ENCODE measurements at places on chromosomes 16 and 17.
A peak's percentile ranks its signal among the peaks of the same experiment; 100 is the strongest.

DNA sequence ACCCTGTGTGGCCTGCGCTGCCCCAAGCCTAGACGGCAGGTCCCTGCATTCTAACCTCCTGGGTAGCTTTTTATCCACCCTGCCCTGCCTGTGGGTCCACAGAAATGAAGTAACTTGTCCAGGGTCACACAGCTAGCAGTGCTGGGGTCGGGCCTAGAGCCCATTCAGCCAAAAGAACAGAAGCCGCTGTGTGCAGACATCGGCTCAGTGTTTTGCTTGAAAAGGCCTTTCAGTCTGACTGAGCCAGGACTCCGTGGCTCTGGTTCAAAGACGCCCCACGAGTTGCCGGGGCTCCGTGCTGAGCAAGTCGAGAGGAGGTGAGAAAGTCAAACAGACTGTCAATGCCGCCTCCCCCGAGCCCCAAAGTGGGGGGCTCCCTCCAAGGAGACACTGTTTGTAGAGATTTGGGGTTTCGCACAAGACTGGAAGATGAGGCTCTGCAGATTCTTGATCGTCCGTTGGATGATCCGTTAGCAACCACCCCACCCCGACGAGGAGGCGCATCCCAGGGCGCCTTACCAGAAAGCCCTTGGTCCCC, 226.2 kb downstream of the NTN1 start:
- no peak for DNase-seq

GRCh38 chr17:68863091-68863652, 92.0 kb downstream of the ABCA8 start:
- DNase-seq, result no peak

GRCh38 chr17:32256012-32256700, 9.5 kb upstream of the RHBDL3 start:
- no peak for DNase-seq

GRCh38 chr17:30372755-30373154, 6.0 kb upstream of the CPD start:
- peak; percentile 21 for DNase-seq

GRCh38 chr16:83113317-83113716, 486.5 kb downstream of the CDH13 start:
- no peak for DNase-seq

DNA sequence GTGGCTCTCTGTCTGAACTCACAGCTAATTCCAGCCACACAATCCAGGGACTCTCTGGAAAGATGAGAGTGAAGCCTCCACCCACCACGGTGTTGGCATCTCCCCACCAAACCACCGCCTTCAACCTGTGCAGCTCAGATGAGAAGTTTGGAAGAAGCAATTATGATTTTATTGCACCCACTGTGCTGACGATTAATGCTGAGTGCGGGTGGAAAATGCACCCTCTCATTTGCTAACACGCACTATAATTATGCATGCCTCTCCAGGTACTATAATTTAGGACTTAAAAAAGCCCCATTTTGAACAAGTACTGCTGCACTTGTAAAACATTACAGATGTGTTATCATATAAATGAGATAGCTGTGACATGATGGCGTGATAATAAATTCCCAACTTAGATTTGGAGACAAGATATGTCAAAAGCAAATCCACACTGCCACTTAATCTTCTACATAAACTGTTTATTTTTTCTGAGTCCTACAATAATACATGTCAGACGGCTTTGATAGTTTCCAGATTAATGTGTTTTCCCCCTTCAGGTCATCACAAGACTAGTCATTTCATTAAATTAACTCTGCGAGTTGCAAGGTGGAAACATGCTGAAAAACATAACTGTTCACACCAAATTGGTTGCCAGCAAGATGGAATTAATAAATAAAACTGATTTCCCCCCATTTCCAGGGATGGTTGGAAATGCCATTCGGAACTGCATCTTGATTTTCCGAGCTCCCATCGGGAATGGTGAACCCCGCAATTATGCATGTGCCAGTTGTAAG, 466.5 kb upstream of the MAF start:
- DNase-seq, result no peak

GRCh38 chr16:81008505-81008789, 1.4 kb downstream of the CENPN start:
- DNase-seq, result no peak

GRCh38 chr16:68236137-68236825, 354 bp upstream of the ESRP2 start:
- no peak for DNase-seq

DNA sequence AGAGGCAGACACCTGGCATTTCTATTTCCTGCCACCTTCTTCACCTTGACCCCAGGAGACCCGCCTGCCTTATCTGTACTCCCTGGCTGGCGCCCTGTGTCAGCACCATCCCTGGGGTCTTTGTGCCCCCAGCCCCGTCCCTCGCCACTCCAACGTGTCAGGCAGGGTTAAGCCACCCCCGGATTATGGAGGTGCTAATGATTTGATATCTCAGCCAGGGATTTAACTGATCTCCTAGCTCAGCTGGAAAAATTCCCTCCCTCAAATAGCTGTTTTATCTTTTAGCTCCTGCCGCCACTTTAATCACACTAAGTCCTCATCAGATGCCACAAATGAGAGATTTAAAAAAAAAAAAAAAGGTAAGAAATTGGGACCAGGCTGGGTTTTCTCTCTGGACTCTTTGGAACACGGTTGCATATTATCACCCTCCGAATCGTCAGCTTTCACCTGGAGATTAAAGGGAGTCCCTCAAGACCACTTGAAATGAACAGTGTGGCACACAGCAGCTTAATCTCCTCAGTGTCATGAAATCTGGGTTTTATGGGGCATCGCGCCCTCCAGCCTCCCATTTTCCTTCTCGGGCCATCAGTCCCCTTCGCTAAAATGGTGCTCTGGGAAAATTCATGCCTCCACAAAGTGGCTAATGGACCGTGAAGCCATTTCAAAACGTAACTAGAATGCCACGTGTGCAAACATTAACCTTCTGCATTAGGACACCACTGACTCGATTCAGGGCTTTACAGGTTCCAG, 26.2 kb upstream of the WFDC1 start:
- no peak for DNase-seq

DNA sequence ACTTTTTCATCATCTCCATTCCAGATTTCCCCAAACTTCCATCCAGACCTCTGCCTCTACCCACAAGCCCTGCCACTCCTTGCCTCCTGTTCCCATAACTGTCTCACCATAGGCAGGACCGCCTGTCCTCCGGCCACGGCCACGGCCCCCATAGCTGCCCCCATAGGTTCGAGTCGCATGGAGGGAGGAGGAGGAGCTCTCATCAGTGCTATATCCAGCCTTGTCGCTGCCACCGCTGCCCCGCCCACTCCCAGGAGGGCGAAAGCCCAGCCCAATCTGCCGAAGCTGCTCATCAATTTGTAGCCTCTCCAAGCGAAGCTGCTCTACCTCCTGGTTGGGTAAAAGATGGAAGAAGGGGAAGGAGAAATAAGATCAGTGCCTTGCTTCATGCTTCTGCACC, 3.4 kb upstream of the SOX15 start:
- no peak for DNase-seq

GRCh38 chr17:7136266-7136877, 21.8 kb upstream of the ASGR2 start:
- DNase-seq, result peak; percentile 56

DNA sequence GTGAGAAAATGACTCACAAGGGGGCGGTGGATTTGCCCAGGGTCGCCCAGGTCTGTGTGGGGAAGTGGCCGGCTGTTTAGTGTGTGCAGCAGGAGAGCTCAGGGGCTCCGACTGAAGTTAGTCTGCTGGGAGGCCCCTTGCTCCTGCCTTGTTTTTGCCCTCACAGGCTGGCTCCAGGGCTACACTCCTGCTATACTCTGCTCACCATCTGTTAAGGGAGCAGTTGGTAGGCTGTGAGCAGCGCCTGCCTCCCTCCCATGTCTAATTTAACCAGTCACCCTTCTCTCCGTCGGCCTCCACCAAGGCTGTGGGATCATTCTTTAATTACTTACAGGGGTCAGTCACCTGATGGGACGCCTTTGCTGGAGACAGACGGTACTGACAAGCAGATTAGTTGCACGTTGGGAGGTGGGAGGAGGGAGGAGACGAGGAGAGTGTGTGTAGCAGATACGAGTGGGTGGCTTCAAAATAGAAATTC, 35.5 kb downstream of the KSR1 start:
- DNase-seq, result no peak

- no peak for DNase-seq
Measured at GRCh38 chr16:26606381-26607150, 460.2 kb upstream of the C16orf82 start.

- no peak for DNase-seq
Measured at GRCh38 chr16:1459967-1460366, 14.9 kb downstream of the CLCN7 start.

- DNase-seq, result no peak
Measured at GRCh38 chr17:3891626-3892094, 1.2 kb downstream of the CAMKK1 start.

GRCh38 chr16:23847948-23848347, 12.2 kb downstream of the PRKCB start:
- DNase-seq, result no peak

DNA sequence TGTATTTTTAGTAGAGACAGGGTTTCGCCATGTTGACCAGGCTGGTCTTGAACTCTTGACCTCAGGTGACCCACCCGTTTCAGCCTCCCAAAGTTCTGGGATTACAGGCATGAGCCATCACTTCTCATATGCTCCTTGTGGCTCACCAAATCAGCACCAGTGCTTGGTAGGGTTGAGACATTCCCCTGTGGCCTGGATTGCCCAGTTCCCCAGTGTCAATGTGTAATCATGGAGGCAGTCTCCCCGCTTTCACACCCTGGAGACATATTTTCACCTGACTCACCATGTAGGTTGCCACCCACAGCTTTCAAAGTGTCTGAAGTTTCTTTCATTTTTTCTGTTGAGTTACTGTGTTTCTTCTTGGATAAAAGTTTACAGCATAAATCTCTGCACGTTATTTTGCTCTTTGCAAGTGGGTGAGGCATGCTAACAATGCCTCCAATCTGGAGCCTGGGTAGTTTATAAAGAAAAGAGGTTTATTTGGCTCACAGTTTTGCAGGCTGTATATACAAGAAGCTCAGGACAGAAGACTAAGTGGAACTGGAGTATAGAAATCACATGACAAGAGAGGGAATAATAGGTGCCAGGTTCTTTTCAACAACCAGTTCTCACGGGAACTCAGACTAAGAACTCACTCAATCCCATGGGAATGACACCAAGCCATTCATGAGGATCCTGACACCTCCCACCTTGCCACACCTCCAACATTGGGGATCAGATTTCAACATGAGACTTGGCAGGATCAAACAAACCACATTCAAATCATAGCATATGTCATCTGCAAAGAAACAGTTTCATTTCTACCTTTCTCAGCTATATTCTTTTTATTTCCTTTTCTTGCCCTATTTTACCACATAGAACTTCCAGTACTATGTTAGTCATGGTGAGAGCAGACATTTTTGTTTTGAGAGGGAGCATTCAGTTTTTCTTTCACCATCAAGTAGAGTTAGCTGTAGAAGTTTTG, 113.2 kb downstream of the PHKB start:
- peak; percentile 68 for DNase-seq

GRCh38 chr16:11502239-11502638, 84.5 kb downstream of the LITAF start:
- DNase-seq, result no peak

GRCh38 chr17:37081287-37081686, 132.5 kb downstream of the AATF start:
- no peak for DNase-seq

GRCh38 chr17:69485901-69486643, 71.6 kb downstream of the MAP2K6 start:
- peak; percentile 48 for DNase-seq

- DNase-seq, result no peak
Measured at GRCh38 chr17:2580661-2581060, 12.8 kb upstream of the PAFAH1B1 start.

- DNase-seq, result peak; percentile 8
Measured at GRCh38 chr16:66512272-66513110, 37.4 kb downstream of the TK2 start.

GRCh38 chr17:49717371-49717861, 9.7 kb upstream of the SLC35B1 start:
- no peak for DNase-seq

DNA sequence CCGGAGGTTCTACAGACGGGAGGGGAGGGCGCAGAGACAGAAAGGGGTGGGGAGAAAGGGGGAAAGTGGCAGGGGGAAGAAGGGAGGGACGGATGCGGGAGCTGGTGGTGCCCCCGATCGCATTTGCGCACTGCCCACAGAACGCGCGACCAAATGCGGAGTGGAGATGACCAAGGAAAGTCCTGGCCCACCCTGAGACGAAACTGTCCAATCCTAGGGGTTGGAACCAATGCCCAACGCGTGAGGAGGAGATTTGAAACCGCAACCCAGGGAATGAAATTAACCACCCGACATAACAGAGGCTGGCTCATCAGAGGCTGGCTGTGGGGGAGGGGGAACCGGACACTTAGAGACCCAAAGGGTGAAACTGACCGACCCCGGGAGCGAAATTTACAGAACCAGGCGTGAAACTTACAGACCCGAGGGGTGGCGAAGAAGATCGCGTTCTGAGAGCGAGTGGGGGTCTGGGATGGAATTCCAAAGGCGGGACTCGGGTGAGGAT, 1.4 kb downstream of the HES7 start:
- peak; percentile 35 for DNase-seq

GRCh38 chr17:72064606-72065193, 56.1 kb upstream of the SOX9 start:
- DNase-seq, result no peak

DNA sequence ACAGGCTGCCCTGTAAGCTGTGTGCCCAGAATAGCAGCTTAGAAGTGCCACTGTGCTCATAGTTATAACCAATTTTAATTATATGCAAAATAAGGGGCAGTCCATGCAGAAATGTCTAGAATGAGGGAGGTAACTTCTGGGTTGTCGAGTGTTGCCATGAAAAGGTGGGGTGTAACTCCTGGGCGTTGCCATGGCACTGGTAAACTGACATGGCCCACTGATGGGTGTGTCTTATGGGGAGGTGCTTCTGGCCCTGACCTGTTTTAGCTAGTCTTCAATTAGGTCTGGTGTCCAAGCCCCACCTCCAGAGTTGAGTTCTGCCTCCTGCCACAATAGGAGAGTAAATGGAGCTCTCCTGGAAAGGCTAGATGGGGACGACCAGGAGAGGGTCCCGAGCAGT, 120.6 kb downstream of the SALL1 start:
- DNase-seq, result no peak

- DNase-seq, result no peak
Measured at GRCh38 chr17:63768433-63768832, 5.0 kb downstream of the CCDC47 start.

- DNase-seq, result no peak
Measured at GRCh38 chr17:864315-864714, 82.2 kb downstream of the MRM3 start.

DNA sequence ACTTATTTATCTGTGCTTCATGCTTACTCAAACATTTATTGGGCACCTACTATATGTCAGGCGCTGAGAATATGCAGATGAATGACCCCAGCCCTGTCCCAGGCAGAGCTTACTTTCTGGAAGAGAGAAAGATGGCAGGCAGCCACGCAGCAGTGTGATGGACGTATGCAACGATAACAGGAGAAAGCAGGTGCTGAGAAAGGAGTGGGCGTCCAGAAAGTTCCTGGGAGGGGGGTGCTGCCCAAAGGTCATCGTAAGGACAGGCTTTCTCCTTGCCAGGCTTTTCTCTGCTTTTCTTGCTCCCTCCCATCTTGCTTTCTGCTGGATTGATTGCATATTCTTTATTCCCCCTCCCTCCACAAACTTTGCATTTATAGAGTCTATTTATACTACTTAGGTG, 124.5 kb downstream of the GAS7 start:
- DNase-seq, result no peak

- DNase-seq, result no peak
Measured at GRCh38 chr17:55774846-55775271, 24.0 kb downstream of the PCTP start.

- DNase-seq, result no peak
Measured at GRCh38 chr17:17937201-17937853, 34.9 kb downstream of the TOM1L2 start.
